ENCODE measurements at places on chromosomes 5 and 9.

DNA sequence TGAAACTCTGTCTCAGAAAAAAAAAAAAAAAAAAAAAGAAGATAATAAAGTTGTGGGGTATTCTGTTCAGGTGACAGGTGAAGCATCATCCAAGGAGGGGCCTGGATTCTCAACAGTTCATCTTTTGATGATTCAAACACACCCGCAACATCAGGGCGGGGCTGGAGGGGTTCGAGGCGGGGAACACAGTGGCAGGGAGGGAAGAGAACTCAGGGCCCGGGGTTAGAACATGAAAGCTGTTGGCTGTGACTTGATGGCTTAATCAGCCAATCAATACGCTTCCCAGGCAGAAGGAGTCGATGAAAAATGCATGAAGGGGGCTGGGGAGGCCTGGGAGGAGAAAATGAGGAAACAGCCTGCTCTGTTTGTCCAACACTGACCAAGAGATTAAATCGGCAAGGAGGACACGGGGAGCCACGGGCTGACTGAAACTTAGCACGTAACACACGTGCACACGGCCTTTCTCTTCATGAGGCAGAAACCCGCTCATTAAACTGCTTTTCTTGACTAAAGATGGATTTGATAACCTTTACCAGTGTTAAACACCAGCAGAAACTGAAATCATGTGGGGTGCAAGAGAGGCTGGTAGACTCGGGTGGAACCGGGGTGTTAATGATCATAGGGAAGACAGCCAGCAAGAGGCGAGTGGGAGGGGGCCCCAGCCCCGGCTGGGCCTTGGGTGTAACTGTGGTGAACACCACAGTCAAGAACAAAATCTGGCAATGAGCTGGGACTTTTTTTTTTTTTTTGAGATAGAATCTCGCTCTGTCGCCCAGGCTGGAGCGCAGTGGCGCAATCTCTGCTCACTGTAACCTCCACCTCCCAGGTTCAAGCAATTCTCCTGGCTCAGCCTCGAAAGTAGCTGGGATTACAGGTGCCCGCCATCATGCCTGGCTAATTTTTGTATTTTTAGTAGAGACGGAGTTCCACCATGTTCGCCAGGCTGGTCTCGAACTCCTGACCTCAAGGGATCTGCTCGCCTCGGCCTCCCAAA is 105.7 kb upstream of the RAPGEF1 start:
- no peak for DNase-seq

- DNase-seq: no peak
Measured at GRCh38 chr9:17624571-17624970, 45.7 kb downstream of the SH3GL2 start.

GRCh38 chr5:143955141-143955540 is 143.2 kb downstream of the HMHB1 start:
- DNase-seq: no peak

- DNase-seq: peak; percentile 73
Measured at GRCh38 chr9:92325269-92325990, at the start of the genes CENPP and NOL8. CENPP (plus strand) TSS chr9:92325953. NOL8 (minus strand) TSS chr9:92325350; CDS start chr9:92324161, 1,189 bp downstream.

- no peak for DNase-seq
Measured at GRCh38 chr5:116844015-116844414, 269.4 kb upstream of the SEMA6A start.

DNA sequence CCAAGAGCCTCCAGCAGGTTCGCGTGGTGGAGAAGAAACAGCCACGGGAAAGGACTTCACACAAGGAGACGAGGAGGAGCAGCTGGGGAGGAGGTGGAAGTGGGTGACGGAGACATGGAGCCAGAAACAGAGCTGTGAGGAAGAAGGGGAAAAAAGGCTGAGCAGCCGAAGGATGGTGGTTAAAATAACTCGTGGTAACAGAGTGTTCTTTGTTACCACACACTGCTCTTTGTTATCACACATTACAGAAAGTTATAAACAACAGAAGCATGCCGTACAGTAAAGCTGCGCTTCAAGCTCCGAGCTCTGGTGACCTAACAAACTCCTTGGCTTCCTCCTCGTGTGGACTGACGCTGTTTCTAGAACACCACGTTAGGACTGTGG is 215.4 kb downstream of the GLIS3 start:
- no peak for DNase-seq

DNA sequence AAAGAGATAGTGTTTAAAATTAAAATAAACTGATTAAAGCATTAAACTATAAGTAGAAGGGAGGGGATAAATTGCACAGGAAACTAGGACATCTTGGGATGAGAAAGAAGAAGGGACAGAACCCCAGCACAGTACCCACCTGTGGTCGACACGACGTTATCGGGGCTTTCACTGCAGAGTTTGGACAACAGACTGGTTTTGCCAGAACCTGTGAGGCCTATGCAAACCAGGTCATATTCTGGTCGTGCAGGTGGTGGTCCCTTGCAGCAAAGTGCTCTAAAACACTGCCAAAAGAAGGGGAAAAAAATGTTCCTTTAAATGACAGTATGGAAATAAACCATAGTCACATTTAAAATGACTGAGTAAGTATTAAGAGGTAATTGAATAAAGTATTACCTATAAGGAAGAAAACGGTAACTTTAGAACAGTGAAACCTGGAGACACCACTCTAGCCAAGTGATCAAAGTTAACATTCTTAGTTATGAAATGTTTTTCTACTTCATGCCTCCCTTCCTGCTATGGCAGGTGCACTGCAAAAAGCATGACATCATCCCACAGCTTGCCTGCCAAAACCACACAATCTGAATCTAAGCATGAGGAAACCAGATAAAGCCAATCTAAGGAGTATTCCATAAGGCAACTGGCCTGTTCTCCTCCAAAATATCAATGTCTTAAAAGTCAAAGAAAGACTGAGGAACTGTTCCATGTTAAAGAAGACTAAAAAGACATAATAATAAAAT is 138.6 kb downstream of the ARL15 start:
- no peak for DNase-seq

DNA sequence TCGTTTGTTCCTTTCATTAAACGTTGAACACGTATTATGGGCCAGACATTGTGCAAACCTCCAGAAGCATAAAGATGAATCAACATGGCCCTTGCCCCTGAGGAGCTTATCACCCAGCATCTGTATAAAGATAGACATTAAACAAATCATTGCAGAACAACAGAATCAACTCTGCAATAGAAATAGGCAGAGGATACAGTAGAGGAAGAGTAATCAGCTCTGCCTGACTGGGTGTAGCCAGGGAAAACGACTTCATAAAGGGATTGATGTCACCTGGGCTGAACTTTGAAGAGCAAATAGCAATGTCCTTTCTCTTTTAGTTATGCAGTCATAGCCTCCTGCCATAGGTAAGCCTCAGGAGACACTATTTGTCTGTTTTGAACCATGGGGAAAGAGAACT is 13.4 kb downstream of the RGS7BP start:
- no peak for DNase-seq

GRCh38 chr5:12023614-12024241 is 119.5 kb upstream of the CTNND2 start:
- DNase-seq: no peak

DNA sequence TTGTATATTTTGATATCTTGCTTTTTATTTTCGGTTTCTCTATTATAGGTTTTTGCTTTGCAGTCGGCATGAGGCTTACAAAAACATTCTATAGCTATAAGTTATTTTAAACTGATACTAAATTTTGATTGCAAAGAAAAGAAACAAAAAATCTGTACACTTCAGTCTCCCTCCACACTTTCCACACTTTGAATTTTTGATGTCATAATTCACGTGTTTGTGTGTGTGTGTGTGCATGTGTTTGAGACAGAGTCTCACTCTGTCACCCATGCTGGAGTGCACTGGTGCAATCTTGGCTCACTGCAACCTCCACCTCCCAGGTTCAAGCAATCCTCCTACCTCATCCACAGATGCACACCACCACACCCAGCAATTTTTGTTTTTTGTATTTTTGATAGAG is 124.9 kb downstream of the MRPS30 start:
- DNase-seq: no peak

GRCh38 chr5:125413496-125414274 is 667.2 kb upstream of the ZNF608 start:
- DNase-seq: no peak

- no peak for DNase-seq
Measured at GRCh38 chr9:91426123-91426745, 2.6 kb upstream of the NFIL3 start.

GRCh38 chr5:163531272-163531671 is 25.9 kb downstream of the MAT2B start:
- DNase-seq: no peak

DNA sequence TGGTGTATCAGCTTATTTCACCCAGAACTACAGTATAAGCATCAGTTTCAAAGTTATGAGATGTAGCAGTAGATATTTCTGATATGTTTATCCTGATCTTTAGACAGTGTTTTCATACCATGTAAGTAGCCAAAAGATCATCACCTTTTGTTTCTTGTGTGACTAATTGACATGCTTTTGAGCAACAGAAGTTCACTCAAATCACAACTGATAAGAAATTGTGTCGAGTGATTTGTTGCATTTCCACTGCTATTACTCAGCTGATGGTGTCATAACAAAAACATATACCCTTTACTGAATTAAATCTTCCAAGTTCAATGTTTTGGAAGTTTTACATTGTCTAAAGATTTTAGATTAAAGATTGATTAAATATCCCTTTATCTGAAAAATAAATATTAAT is 324.5 kb downstream of the TUSC1 start:
- no peak for DNase-seq

GRCh38 chr5:176183321-176184074 is 54.7 kb upstream of the SIMC1 start:
- DNase-seq: no peak

- DNase-seq: no peak
Measured at GRCh38 chr9:86649913-86650312, 295.7 kb upstream of the TUT7 start.

DNA sequence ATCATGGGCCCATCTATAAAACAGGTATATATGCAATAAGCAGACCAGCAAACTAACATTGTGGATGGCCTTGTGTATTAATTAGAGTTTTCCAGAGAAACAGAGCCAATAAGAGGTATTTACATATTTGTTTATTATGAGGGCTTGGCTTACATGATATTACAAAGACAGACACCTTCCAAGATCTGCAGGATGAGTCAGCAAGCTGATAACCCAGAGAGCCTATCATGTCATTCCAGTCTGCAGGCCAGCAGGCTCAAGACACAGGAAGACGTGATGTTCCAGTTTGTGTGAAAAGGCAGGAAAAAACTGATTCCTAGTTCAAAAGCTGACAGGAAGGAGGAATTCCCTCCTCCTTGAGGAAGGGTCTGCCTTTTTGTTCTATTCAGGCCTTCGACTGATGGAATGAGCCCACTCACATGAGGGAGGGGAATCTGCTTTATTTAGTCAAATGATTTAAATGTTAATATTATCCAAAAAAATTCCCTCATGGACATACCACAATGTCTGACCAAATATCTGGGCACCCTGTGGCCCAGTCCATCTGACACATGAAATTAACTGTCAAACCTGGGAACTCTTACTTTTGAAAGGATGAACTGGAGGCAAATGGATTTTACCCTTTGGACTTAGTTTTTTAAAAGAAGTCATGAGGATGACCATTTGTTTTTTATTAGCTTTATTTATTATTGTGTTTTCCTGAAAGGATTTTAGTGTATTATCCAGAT is 161.2 kb upstream of the CHD1 start:
- DNase-seq: no peak

- DNase-seq: no peak
Measured at GRCh38 chr5:132428147-132428482, 58.6 kb downstream of the SLC22A5 start.

- no peak for DNase-seq
Measured at GRCh38 chr5:142210864-142211412, 102.4 kb downstream of the NDFIP1 start.

- DNase-seq: no peak
Measured at GRCh38 chr9:107222020-107222522, 61.0 kb upstream of the RAD23B start.

DNA sequence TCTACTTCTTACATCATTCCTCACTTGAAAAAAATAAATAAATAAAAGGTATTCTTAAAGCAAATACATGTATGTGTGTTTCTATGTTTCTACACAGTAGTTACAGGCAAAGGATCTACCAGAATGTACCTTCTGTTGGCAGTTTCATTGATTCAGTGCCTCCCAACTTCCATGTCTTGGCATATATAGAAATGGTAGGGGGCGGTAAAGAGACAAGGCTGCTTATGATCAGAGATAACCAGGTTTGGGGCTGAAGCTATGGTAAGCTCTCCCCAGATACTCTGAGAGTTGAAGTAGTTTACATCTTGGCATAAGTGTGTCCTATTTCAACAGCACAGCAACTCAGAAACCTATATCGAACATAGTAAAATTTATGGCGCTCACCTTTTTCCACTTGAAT is 1075.4 kb upstream of the C9orf72 start:
- DNase-seq: no peak

GRCh38 chr5:93891491-93892480 is 150.4 kb upstream of the POU5F2 start:
- DNase-seq: no peak

DNA sequence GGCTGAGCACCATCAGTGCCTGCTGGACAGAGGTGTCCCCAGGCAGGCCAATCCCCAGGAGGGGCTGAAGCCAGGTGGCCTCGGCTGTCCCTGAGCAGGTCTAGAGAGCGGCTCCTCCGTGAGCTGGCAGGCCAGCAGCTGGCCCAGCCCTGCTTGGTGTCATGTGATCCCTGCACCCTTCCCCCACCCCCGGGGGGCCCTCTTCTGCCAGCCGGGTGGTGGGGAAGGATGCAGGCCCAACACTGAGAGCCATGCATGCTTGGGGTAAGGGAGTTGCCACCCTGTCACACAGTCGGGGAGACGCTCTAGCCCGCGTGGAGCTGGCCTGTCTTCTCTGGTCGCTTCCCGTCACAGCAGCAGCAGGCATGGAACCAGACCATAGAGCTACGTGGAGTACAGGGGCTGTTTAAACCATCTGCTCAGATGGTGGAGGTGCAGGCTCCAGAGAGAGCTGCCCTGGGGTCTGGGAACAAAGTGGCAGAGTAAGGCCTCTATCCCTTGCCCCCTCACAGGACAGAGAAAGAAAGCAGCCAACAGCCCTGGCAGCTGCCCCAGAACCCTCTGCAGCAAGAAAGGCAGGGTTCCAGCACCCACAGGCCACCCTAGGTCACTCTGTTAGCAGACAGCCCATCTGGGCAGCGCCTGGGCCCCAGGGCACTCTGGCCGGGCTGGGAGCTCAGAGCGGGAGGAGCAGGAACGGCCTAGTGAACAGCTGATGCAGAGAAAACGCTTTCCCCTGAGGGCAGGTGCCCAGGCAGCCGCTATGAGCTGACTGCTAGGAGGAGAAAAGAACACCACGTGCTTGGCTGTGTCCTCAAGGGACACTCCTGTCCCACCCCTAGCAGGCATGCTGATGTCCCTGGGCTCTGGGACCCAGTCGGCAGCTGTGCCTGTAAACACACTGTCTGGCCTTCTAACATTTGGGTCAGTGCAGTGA is 6.8 kb downstream of the RALGDS start:
- no peak for DNase-seq

DNA sequence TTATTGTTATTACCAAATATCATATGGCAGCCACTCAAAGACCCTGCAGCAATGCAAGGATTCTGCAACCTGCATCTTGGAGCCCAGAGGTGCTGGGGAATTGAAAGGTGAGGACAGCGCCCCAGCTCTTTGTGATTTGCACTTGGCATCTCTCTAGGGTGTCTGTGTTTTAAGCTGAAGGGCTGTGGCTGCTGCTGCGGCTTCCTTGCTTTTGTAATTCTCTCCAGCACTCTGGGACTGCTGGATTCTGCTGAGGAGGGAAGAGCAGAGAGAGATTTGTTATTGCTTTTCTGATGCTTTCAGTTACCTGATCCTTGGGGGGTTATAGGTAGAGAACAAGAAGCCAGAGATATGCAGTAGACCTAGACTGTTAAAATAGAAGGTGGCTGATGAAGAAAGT is 562.4 kb downstream of the EBF1 start:
- DNase-seq: no peak

All from activated T-helper 1 cell treated with anti-CD3 and anti-CD28 coated beads, Interleukin-2, amount 50 U/mL, for 16 hours (primary cell).